ENCODE measurements at places on chromosomes 5 and 9. TPM values are rescaled to one million over a fixed set of nuclear protein-coding genes. Genes with fewer than 3 reads are reported as not detected.

The BAAT gene
- total RNA-seq, result 0.06 TPM

The SGCD gene
- 3.5 TPM for total RNA-seq

The DAB2IP gene
- total RNA-seq, result 5.8 TPM

The PALM2AKAP2 gene
- 9.4 TPM for total RNA-seq

The FOXD4L5 gene
- 0.37 TPM for total RNA-seq
